NCI-H1436 (cell line): ENCODE measurements at places on chromosomes 2 and 18.

- no peak for DNase-seq
Observed at GRCh38 chr2:223047260-223047761, 4.7 kb upstream of the KCNE4 start.

GRCh38 chr2:123359636-123360035, 665.5 kb upstream of the CNTNAP5 start:
- no peak for DNase-seq

DNA sequence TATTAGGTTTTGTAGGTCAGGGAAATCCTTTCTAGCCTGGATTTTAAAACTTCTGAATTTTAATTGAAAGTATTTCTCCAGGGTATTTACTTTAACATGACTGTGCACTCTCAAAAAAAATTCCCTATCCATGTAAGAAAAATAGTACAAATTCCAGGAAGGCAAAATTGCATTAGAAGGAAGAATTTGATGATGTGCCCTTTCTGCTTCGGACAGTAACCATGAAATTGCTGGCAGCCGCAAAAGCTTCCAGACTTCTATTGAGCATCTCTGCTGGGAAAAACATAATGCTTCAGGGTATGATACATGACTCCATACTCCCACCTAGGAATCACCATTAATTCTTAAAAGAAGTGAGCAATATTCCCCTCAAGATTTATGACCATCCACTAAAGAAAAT, 17.2 kb upstream of the KLF7 start:
- no peak for DNase-seq

DNA sequence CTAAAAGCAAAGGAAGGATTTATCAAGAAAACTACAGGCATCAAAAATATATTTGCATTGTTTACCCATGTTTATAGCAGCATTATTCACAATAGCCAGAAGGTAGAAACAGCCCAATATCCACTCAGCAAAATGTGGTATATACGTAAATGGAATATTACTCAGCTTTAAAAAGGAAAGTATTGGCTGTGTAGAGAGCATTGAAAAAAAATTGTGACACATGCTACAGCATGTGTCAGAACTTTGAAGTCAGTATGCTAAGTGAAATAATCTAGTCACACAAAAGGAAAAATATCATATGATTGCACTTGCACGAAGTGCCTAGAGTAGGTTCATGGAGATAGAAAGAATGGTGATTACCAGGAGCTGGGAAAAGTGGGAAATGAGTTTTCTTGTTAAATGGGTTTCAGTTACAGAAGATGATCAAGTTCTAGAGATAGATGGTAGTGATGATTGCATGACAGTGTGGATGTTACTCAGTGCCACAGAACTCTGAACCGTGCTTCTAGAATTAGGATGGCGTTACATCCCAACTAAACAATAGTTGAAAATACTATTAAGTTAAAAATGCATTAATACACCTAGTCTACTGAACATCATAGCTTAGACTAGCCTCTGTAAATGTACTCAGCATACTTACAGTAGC, 20.1 kb downstream of the ANKRD12 start:
- no peak for DNase-seq

DNA sequence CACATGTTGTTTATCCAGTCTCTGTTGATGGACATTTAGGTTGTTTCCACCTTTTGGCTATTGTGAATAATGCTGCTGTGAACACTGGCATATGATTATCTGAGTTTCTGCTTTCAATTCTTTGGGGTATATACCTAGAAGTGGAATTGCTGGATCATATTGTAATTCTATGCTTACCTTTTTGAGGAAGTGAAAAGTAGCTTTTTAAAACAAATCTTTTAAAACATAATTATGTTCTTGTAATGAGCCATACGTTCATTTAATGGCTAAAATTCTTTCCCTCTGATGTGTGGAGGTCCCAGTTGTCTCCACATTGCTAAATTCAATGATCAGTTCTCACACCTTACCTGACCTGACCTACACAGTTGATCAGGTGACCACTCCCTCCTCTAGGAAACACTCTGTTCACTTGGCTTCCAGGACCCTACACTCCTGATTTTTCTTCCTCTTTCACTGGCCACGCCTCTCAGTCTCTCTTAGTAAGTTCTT, 27.8 kb upstream of the SERTAD2 start:
- no peak for DNase-seq

DNA sequence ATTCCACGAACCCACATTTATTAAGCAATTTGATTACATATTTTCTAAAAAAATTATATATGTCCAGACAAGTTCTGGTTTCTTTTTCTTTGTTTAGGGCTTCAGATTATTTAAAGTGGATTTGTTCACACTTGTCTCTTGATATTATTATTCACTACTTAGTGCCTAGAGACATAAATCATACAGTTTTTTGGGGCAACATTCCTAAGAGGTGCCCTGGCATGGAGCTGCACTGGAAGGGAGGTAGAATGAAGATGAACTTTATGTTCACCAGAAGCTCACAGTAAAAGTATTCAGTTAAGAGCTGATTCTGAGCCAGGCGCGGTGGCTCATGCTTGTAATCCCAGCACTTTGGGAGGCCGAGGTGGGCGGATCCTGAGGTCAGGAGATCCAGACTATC, 762.7 kb upstream of the TMEFF2 start:
- no peak for DNase-seq

DNA sequence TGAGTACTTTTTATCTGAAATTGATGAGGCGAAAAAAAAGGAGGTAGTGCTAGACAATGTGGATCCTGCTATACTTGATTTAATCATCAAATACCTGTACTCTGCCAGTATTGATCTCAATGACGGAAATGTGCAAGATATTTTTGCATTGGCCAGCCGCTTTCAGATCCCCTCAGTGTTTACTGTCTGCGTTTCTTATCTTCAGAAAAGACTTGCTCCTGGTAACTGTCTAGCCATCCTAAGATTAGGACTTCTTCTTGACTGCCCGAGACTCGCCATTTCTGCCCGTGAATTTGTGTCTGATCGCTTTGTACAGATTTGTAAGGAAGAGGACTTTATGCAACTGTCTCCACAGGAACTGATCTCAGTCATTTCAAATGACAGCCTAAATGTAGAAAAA, 453 bp downstream of the KLHL41 start:
- DNase-seq, result no peak

GRCh38 chr2:112185131-112185530, 46.9 kb downstream of the FBLN7 start:
- no peak for DNase-seq
